ENCODE measurements at places on chromosomes 12 and 14.

- DNase-seq = no peak
Measured at GRCh38 chr12:54197431-54197909, 8.7 kb upstream of the SMUG1 start.

DNA sequence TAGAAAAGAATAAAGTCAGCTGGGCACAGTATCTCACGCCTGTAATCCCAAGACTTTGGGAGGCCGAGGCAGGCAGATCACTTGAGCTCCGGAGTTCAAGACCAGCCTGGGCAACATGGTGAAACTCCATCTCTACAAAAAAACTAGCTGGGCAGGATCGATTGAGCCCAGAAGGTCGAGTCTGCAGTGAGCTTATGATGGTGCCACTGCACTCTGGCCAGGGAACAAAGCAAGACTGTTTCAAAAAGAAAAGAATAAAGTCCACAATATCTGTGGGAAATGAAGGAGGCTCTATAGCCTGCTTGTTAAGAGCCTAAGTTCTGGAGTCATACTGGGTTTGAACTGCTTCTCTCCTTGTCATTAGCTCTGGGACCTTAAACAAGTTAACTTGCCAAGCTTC, 7.9 kb downstream of the MAPK1IP1L start:
- DNase-seq = no peak

DNA sequence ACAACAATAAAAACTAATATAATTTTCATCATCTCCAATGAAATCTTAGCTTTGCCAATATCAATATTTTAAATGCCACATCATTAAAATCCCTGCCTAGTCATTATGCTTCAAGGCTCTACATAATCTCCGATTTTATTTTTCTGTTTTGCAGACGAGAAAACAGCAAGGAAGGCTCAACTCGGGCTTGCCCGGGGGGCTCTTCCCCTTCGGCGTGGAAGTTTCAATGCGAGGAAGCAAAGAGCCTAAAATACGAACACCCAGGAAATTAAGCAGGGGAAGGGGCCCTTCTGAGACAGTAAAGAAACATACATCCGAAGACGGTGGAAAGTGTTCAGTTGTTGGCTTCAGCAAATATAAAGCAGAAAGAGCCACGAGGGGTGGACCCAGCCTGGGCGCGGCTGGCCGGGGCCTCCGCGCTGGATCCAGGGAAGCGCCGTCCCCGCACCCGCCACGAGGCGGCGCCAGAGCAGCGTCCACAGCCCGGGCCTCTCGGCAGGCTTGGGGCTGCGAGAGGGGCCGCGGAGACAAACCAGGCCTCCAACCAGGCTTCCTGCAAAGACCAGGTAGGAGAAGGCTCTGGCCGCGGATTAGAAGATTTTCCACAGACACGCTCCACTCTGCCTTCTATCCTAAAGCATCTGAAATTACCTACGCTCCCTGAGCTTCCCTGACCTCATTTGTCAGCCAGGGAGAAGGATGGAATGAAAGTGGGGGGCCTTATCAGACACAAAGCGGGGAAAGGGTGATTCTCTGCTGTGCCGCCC, 77.2 kb downstream of the SERPINA3 start:
- no peak for DNase-seq

DNA sequence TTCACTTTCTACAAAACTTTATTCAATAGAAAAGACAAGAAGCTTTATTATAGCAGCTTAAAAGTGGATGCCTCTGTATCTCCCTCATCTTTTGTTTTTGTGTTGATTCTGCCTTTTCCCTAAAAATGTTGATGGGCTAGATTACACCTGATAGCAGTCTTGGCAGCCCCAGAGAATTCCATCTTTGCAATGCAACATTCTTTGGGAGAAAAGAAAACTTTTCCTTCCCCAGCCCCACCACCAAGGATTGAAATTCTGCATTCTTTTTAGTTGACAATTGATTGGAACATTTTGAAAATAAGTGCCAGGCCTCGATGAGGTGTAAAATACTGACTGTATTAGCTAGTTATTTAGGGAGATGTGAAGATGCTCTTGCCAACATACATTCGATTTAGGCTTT, 306.8 kb upstream of the G2E3 start:
- no peak for DNase-seq

- no peak for DNase-seq
Measured at GRCh38 chr14:102738373-102739189, 38.7 kb upstream of the TRAF3 start.

GRCh38 chr14:54713379-54713778, 146.5 kb downstream of the SAMD4A start:
- no peak for DNase-seq

GRCh38 chr12:49871263-49871561, 28.3 kb upstream of the BCDIN3D start:
- no peak for DNase-seq

GRCh38 chr14:43706900-43707299, 800.2 kb downstream of the FSCB start:
- DNase-seq = no peak

DNA sequence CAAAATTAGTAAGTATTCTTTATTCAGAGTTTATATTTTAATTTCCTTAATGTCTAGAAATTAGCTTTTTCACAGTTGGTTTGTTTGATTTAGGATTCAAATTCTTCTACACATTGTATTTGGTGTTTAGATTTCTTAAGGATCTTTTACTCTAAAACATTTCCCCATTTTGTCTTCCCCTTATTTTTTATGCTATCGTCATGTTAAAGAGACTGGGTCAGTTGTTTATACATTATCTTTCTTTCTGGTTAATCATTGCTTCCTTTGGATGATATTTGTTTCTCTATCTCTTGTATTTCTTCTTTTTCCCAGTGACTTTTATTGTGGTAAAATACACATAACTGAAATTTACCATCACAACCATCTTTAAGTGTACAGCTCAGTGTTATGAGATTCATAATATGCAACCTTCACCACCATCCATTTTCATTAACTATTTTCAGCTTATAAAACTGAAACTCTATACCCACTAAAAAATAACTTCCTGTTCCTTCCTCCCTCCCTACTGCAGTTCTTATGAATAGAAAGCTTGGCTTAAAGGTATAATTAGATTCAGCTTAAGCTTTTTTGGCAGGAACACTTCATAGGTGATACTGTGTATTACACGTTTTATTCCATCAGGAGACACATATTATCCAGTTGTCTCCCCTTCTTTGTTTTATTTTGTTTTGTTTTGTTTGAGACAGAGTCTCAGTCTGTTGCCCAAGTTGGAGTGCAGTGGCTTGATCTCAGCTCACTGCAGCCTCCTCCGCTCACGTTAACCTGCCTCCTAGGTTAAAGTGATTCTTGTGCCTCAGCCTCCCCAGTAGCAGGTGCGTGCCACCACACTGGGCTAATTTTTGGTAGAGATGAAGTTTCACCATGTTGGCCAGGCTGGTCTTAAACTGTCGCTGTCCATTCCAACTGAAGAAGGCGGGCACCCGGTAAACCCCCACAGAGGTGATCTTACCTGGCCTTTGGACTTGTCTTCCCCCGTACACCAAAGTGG, 45.0 kb downstream of the NOPCHAP1 start:
- DNase-seq = no peak

- no peak for DNase-seq
Measured at GRCh38 chr12:4723226-4723625, 3.0 kb downstream of the GALNT8 start.

DNA sequence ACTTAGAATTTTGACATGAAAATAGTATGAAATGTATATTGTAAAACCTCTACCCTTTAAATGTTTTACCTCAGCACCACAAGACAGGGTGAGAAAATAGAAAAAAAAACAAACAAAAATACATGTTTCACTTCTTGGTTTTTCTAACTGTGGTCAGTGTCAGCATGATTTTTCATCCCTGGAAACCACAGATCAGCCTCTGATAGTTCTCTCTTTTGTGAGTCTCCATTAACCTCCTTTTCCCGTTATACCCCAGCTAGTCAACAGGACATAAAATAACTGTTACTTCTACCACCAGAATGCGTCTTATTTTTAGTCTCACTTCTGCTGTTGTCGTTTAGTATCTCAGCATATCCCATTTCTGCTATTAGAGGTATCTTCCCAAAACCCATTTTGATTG, 48.3 kb upstream of the KCNMB4 start:
- no peak for DNase-seq

DNA sequence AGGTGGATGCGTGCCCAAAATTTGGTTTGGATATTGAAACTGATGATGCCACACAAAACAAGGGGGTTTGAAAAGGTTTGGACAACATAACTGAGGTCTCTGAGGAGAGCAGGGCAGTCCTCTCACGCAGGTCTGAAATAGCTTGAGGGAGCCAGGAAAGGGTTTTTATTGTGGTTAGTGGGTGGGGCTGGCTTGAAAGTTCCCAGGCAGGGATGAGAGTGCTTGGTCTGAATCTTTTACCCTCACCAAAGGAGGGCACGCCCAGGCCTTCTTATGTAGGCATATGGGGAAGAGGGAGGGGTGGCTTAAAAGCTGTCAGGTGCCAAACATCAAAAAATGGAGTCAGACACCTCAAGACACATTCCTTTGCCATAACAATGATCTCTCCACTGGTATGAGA, 493.1 kb upstream of the CCDC196 start:
- no peak for DNase-seq

Measured in SW 1271 (cell line).